ENCODE measurements at places on chromosomes 11 and 22.

- DNase-seq: peak; percentile 3
Observed at GRCh38 chr11:5809122-5809519, 397 bp downstream of the OR52N2 start.

DNA sequence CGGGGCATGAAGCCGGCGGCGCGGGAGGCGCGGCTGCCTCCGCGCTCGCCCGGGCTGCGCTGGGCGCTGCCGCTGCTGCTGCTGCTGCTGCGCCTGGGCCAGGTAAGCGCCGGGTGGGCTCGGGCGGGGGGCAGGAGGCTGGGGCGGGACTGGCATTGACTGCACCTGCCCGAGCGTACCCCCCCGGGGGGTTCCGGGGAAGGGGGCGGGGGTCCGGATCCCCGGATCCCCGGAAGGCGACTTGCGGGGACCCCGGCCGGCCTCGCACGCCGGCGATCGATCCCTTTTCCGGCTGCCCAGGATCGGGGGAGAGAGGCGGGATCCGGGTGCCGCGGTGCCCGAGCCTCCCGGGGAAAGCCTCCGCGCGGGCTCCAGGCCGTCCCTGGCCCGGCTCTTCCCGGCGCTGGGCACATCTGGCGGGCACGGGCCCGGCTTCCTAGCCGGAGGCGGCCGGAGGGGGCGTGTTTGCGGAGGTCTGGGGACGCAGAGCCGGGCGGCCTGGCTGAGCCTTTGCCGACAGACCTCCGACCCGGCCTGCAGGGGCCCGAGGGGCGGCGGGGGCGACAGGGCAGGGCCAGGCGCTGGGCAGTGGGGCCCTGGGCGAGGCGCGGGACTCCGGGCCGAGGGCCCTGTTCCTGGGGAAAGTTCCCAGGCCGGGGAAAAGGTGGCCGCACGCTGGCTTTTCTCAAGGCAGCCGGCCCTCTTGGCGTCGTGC lies 705 bp downstream of the PTPRJ start:
- peak; percentile 43 for DNase-seq

GRCh38 chr11:68014157-68014946 lies 4.2 kb downstream of the ALDH3B1 start:
- DNase-seq: no peak

GRCh38 chr11:44600839-44601383 lies 35.4 kb downstream of the CD82 start:
- DNase-seq: no peak

- no peak for DNase-seq
Observed at GRCh38 chr11:44957040-44957515, 6.4 kb upstream of the TP53I11 start.

- DNase-seq: no peak
Observed at GRCh38 chr11:130190371-130190881, 30.8 kb downstream of the ST14 start.

DNA sequence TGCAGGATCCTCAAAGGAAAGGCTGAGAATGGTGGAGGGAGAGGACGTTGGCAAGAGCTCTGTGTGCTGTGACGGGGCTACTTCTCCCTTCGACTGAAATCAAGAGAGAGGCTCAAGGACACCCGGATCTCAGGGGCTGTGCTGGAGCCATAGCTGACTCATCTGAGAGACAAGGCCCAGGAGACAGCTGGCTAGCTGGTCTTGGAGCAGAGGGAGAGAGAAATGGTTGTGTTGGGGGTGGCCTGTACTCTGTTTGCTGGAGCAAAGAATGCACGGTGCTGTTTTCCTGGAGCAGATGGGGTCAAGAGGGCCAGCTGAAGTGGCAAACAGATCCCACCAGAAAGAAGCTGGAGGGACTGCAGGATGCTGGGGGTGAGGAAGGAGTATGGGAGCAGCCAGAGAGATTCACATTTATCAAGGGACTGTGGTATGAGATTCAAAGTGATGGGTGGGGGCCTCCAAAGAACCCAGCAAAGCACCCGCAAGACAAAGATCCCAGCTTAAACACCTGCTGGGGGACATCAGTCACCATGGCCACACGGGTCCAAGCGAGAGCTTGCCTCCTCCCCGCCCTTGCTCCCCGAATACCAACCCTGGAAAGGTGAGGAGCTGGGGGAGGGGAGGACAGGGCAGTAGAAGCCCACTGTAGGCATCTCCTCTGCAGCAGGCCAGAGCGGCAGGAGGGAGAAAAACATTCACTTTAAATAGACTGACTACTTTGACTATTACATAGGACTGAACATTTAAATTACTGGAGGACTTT lies 40.8 kb downstream of the MAP6 start:
- no peak for DNase-seq

GRCh38 chr11:38130976-38131375 lies 1532.9 kb upstream of the RAG2 start:
- DNase-seq: no peak

GRCh38 chr11:65778901-65779668 lies 1.7 kb downstream of the AP5B1 start:
- DNase-seq: no peak

DNA sequence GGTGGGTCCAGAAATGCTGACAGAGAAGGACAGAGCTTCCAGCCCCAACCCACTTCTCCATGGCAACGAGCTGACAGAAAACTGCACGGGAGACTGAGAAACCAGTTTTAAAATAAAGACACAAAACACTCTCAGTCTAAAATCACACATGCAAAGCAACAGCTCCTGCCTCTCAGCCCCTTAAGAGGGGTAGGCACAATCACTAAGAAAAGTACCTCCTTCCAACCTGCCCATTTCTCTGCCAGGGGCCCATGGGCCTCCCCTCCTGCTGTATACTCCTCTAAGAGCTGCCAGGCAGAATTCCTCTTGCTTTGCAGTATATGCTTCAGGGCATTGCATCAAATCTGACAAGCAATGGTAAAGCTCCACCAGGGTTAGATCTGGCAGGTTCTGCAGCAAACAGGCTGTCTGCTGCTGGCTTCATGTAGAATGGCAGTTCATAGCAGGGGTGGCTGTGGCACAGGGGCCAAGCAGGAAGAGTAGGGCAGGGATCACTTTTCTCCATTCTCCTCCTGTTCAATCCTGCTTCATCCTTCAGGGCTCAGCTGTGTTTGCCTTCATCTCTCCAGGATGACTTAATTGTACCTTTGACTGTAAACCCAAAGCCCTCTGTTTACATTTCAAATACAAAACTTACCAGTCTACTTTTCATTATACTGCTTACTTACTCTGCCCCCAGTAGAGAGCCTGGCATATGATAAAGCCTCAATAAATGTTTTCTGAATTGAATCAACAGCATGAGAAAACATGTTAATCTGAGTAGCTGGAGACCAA lies 77.7 kb downstream of the KCNC1 start:
- no peak for DNase-seq

DNA sequence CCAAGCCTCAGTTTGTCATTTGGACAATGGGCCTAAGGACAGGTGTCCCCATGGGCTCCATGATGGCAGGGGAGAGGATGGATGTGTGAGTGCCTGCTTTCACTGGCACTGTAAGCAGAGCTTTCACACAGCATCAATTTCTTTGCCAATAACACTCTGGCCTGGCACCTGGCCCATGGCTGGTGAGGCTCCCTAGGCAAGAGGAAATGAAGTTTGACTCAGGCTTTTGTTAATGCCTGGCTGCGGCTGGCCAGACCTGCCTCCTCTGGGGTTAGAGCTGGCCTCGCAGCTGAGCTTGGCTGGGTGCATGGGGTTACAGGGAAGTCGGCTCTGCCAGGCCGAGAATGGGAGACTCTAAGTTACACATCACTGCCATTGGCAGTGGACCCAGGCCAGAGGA lies 30.0 kb upstream of the SEZ6L start:
- DNase-seq: no peak

GRCh38 chr22:32967386-32968101 lies 90.6 kb downstream of the SYN3 start:
- no peak for DNase-seq

- no peak for DNase-seq
Observed at GRCh38 chr11:24511511-24511910, 14.7 kb downstream of the LUZP2 start.

- DNase-seq: no peak
Observed at GRCh38 chr11:18310800-18311340, 11.1 kb downstream of the HPS5 start.

- no peak for DNase-seq
Observed at GRCh38 chr22:46697811-46698515, 40.1 kb downstream of the CERK start.

DNA sequence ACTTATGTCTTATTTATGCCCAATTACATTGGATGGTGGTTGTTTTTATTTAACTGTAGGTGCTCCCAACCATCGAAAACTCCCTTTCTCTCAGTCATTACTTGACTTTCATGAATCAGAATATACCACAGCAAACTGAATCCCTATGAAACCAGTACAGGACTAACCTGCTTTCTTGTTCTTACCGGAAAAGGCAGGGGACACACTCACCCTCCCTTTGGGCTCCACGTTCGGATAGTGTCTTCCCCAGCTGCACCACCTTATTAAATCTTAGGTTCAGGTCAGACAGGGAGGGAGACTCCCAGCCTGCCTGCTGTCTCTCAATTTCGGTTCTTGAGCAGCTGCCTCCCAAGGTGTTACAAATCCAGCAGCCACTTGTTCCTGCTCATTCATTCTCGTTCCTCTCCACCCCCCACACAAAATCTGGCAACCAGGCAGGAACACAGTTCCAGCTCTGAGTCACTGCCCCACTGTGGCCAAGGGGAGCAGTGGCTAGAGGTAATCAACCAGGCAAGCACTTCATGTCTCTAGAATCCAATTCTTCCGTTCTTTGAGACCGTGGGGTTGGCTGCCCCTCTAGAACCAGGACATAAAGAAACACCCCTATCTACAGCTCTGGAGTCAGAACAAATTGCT lies 133.0 kb downstream of the PLEKHA7 start:
- no peak for DNase-seq

GRCh38 chr11:66884443-66884842 lies 27.6 kb downstream of the LRFN4 start:
- no peak for DNase-seq
